ENCODE measurements at places on chromosomes 2 and 18.

DNA sequence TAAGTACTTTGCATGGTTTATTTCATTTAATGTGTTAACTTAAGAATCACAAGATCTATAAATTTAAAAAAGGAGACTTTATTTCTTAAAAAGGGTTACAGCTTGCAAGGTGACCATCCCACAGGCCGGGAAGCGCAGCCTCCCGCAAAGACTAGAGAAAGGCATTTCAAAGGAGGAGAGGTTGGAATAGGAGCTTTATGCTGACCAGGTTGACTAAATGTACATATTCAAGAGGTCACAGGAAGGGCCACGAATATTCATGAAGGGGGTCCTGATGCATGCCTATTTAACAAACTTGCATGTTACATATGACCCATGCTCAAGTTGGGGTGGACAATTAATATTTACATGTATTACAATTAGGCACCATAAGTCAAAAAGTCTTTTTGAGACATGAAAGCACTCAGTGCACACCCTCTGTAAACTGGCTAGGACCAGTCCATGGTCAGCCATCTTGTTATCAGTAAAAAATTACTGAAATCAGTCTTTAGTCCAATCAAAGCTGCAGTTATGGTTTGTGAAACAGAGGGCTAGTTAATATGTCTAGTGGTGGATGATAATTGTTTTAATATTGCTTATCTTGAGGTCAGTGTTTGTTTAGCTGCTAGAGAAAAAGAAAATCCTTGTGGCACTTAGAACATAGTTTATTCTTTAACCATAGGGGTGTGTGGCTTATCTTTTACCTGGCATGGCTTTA, 169.3 kb downstream of the KCNE4 start:
- DNase-seq: no peak

DNA sequence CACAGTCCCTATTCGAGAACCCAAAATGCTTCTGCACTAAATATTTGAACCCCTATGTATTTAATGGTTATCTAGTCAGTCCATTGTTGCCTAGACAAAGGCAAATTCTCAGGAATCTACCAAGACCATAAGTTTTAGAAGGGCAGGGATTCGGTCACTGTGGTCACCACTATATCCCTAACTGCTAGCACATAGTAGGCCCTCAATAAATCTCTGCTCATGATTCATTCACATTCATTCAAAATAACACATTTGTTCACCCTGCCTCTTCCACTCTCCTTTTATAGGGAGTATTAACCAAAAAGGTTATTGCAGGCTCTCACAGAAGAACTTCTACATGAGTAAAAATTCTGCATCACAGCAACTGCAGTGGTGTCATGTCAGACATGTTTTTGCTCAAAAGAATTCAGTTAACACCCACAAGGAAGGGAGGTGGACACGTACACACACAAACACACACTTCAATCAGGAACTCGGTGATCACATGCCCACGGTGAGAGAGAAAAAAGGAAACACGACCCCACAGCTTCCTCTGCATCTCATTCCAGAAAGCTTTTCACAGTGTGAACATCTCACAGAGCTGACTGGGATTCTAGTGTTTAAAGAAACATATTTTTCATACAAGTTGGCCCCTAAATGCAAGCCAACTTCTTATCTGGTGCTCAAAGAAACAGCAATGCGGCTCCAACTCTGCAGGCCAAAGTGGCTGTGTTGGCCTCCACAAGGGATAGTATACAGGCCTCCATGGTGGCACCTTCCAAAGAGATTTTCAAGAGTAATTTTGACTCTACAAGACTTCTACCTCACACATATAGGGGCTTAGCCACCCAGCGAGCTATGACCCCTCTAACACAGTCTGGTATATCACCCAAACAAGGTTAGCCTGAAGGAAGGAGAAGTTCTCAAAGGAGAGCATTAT, 98.0 kb downstream of the ANKRD44 start:
- no peak for DNase-seq

- DNase-seq: no peak
Measured at GRCh38 chr2:17830053-17831034, 14.1 kb downstream of the MSGN1 start.

DNA sequence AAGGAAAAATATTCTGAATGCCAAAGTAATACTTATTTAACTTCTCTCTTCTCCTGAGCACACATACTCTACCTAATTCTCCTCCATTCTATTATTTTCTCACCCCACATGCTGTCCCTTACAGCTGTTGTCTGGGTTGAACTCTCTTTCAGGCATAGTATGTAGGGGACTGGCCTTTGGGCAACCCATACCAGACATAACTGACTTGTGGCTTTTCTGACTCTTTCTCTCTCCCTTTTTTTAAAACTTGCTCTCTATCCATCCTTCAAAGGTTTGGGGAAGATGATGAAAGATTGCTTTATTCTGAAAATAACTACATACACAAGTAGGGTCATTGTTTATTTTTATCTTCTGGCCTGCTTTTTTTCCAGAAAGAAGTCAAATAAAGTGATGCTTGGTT, 69.9 kb upstream of the NOSTRIN start:
- no peak for DNase-seq

- no peak for DNase-seq
Measured at GRCh38 chr18:12863687-12864216, 20.3 kb downstream of the PTPN2 start.

DNA sequence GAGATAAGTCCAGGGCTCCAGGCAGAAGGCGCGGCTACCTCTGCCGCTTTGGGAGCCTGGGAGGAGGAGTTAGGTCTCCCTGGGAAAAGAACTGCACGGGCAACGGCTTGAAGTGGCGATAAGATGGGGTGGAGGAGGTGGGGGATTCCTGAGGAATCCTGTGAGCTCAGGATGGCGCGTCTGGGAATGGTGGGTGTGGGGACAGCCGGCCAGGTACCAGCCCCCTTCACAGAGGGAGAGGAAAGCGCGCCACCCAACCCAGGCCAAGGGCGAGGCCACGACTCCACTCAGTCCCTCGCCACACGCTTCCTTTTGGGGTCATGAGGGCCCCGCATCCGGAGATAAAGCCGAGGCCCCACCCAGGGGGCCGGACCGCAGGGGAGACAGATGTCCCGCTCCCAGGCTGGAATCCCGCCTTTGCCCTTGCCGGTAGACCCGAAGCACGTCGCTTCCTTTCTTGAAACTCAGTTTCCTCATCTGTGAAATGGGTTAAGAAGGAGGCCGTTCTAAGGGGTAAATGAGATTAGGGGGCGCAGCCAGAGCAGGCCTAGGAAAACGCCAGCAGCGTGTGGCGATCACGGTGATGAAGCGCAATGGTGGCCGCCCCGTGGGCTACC, 1.7 kb upstream of the CTDSP1 start:
- DNase-seq: peak; percentile 18

- DNase-seq: no peak
Measured at GRCh38 chr18:48780913-48781162, 169.9 kb downstream of the SMAD7 start.

- DNase-seq: no peak
Measured at GRCh38 chr2:195472501-195473234, 184.4 kb upstream of the SLC39A10 start.

GRCh38 chr2:28419003-28419402, 26.3 kb downstream of the FOSL2 start:
- DNase-seq: no peak

DNA sequence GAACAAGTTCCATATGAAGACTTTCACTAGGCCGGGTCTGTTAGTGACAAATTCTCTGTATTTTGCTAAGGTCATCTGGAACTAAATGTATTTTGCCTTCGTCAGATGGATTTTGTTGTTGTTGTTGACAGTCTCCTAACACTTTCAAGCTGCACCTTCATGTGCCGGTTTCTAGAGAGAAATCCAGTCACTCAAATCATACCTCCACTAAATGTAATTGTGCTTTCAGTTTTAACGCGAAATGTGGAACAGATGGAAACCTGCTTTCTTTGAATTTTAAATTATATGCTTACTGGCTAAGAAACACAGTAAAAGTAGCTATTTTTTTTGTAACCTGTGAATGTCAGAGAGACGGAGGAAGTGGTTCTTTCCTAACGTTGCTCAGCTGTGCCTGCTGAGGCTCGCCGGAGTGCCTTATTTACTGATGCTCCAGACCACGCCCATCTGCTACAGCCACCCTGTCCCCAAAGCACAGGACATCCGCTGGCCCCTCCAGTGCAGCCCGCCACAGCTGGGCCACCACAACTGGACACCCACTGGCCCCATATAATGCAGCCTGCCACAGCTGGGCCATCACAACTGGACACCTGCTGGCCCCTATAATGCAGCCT, 134.7 kb downstream of the PXDN start:
- no peak for DNase-seq

DNA sequence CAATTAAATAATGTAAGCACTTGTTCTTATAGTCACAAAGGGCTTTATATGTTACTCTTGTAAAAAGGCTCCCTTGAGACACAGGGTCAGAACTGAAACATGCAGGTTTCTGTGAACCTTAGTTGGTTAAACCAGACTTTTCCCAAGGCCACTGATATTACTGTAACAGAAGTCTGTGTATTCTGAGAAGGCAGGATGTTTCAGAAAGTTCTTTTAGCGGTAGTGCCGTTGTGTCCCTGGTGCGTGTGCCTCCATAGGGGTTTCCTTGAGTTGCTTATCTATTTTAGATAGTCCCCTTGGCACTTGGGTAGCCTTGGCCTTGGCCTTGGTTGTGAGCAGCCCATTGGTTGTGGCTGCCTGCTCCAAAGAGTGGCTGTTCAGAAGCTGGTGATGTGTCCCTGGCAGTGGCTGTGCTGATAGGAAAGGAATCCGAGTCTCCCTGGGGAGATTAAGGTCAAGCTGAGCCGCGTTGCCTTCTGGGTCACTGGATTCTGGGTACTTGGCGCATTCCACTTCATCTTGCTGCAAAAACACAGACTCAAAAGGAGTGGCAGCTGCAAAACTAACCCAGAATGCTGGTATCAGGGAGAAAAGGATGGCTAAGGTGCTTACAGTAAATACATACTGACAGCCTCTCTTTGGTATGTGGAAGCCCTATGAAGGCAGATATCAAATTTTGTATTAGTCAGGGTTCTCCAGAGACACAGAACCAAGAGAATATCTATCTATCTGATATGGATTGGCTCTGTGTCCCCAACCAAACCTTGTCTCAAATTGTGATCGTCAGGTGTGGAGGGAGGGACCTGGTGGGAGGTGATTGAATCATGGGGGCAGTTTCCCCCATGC, 69.7 kb downstream of the FHOD3 start:
- no peak for DNase-seq

DNA sequence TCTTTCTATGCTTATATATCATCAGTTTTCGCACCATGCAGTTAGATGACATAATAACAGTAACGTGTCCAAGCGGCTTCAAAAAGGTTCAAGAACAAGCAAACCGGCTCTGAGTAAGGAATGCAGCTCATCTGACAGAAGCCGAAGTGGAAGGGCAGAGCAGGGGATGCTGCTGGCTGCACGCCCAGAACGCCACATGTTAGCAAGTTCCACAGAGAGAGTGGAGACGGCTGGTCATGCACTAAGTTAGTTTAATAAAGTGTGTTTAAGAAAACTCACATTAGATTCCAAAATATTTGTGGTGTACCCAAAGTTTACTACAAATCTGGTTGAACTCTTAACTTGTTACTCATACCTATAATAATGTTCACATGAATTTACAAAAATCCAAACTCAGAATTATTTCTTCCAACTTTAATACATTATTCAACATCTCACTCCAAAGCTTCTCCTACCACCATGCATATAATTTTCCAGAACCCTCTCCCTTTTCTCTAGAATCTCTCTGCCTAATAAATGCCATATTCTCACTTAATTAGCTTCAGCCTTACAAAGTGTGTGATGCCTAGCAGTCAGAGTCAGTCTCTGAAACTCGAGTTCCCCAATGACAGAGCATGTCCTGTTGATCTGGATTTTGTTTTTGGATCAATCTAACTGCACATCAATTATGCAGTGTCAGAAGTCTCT, 170.0 kb downstream of the DNAH7 start:
- DNase-seq: no peak

DNA sequence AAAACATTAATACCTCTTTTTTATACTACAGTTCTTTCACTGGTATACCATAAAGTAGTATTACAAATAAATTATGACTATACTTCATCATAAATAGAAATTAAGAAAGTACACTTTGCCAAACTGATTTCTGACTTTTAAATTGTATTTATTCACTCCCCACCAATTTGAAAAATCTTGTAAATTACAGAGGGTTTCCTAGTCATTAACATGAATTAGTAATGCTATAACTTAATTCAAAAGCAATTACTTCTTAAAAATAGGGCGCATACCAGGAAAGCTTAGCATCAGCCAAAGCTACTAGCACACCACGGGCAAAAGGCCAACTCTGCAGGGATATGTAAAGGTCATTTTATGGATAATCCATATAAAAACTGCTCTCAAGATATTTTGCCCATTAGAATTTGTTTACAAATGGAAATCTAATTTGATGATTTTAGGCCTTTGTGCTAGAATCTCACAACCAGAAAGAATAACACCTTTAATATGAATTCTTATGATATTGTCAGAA, 142.3 kb downstream of the PIGN start:
- no peak for DNase-seq

GRCh38 chr2:23596316-23596885, 211.4 kb downstream of the KLHL29 start:
- no peak for DNase-seq

GRCh38 chr18:32443706-32444215, 26.9 kb downstream of the GAREM1 start:
- no peak for DNase-seq

DNA sequence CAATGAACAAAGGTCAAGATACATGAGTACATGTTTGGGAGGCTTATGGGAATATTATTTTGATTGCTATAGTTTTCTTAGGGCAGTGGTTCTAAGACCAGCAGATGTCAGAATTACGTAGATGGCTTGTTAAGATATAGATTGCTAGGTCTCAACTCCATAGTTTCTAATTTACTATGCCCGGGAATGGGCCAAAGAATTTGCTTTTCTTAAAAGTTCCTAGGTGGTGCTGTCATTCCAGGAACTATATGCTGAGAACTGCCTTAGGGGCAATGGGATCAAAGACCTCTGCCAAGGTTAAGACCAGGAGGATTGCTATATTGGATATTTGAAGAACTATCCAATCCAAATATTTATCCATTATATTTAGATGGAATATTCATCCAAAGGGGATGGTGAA, 141.8 kb downstream of the FSIP2 start:
- DNase-seq: no peak

- no peak for DNase-seq
Measured at GRCh38 chr2:222299906-222300725, 1.3 kb upstream of the PAX3 start.

DNA sequence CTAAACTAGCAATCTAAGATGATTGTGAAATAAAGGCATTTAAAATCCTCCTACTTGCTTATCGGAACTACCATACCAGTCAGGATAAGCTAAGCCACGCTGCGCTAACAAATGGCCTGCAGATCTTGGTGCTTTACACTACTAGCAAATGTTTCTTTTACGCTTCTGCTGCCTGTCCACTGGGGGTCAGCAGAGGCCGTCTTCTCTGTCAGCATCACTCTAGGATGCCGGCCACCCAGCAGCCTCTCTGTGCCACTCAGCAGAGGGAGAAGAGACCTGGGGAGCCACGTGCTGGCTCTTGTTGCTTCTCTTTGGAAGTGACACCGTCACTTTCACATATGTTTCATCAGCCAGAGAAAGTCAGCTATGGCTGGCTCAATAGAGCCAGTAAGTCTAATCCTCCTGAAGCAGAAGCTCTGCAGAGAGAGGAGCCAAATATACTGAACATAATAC, 36.6 kb downstream of the COPS8 start:
- peak; percentile 25 for DNase-seq

GRCh38 chr2:239700686-239701345, 300.0 kb upstream of the HDAC4 start:
- no peak for DNase-seq

All from activated CD4-positive, alpha-beta T cell treated with anti-CD3 and anti-CD28 coated beads for 4 hours (primary cell).